Activated naive CD4-positive, alpha-beta T cell treated with anti-CD3 and anti-CD28 coated beads, Interleukin-2, amount 10 ng/mL, durations not matched to agents 7 days and 5 days (primary cell): ENCODE measurements at places on chromosomes 2 and 18.

GRCh38 chr2:8652774-8653426 is 29.0 kb upstream of the ID2 start:
- no peak overlapping the region for H3K27ac ChIP-seq
- DNase-seq = no peak
- H3K27me3 ChIP-seq = peaks cover 51% of the 10 kb centered on the region

- peaks cover 4% of the 10 kb centered on the region for H3K27me3 ChIP-seq
- no peaks in the 10 kb centered on the region for H3K36me3 ChIP-seq
- no peak for DNase-seq
- no peak overlapping the region for H3K4me3 ChIP-seq
- H3K27ac ChIP-seq = no peak overlapping the region
Measured at GRCh38 chr2:36716111-36716510, 19.6 kb downstream of the VIT start.

DNA sequence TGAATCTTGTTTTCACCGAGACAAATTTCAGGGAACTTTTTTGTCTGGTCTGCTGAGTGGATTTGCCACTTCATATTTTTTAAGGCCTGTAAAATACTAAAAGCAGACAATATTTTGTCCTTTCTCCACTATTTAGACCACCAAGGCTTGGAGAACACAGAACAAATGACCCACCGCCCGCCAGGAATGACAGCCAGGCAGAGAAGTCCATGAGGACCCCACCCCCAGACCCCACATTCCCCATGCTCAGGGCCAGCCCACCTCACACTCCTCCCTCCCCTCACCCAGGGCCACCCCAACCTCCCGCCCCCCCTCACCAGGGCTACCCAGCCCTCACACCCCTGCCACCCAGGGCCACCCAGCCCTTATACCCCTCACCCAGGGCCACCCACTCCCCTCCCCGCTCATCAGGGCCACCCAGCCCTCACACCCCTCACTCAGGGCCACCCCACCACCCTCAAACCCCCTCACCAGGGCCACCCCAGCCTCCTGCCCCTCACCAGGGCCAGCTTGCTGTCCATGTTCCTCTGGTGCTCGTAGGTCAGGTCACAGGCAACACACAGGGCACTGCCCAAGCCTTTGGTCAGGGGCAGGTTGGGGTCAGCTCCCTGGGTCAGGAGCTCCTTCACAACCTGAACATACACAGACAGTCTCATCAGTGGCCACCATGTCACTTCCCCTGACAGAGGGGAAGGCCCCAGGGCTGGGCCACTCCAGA is 50.6 kb downstream of the ANKMY1 start:
- H3K27me3 ChIP-seq = no peaks in the 10 kb centered on the region
- H3K36me3 ChIP-seq = no peaks in the 10 kb centered on the region
- no peaks in the 10 kb centered on the region for H3K4me1 ChIP-seq

GRCh38 chr2:46116553-46116991 is 180.6 kb upstream of the EPAS1 start:
- H3K4me3 ChIP-seq = no peak overlapping the region
- peaks cover 9% of the 10 kb centered on the region for H3K27me3 ChIP-seq
- H3K36me3 ChIP-seq = no peaks in the 10 kb centered on the region
- H3K27ac ChIP-seq = no peak overlapping the region

GRCh38 chr2:130766711-130767407 is 11.5 kb downstream of the AMER3 start:
- H3K36me3 ChIP-seq = no peaks in the 10 kb centered on the region
- no peak for DNase-seq
- H3K4me1 ChIP-seq = no peaks in the 10 kb centered on the region
- peaks cover 6% of the 10 kb centered on the region for H3K27me3 ChIP-seq
- H3K27ac ChIP-seq = no peak overlapping the region
- no peak overlapping the region for H3K4me3 ChIP-seq

- no peak for DNase-seq
- no peaks in the 10 kb centered on the region for H3K27me3 ChIP-seq
- H3K36me3 ChIP-seq = no peaks in the 10 kb centered on the region
- H3K27ac ChIP-seq = no peak overlapping the region
Measured at GRCh38 chr2:157254041-157254440, 3.5 kb upstream of the GALNT5 start.

DNA sequence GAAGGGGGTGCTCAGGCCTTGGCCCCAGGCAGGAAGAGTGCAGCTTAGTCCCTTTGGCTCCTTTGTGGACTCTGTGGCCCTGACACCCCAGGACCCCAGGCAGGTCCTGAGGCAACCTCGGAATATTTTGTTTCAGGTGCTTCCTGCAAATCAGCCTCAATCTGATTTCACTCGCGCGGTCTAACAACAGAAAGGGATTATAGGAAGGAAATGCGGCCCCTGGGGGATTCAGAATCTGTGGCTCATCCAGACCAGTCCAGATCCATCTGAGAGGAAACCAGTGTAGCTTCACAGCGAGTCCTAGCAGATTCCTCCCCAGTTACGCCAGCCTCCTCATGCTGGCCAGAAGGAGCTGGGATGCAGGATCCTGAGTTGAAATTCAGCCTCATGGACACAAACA is 59.5 kb upstream of the YWHAQ start:
- peaks cover 11% of the 10 kb centered on the region for H3K27me3 ChIP-seq
- no peak overlapping the region for H3K27ac ChIP-seq
- peaks cover 2% of the 10 kb centered on the region for H3K4me1 ChIP-seq
- H3K36me3 ChIP-seq = no peaks in the 10 kb centered on the region
- H3K4me3 ChIP-seq = no peak overlapping the region
- no peak for DNase-seq

DNA sequence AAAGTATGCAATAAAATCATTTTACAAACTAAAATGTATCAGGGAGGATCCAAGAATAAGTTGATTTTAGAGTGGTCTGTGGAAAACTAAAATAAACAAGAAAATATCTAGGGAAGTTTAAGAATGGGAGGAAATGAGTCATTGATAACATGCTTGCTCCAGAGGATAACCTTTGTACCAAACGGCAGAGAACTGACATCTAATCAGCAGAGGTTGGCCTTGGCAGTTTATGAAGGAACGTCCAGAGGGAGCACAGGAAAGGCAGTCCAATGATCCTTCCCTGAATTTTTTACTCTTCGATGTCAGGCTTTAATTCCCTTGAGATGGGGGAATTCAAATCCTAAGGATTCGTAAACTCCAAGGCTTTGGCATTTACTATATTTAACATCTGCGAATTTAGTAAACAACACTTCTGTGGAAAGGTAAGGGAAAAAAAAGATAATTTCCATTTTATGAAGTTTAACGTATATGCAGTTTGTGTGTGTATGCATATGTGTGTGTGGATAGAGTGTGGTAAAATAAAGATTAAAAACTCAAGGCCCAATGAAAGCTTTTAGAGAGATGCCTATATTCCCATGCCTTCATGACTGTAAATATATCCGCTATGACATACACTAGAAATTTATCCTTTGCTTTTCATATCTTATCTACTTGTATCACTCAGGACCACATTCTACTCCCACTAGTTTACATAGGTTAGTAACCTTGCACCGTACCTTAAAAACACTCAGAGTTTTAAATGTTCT is 8.7 kb upstream of the INPP1 start:
- peaks cover 19% of the 10 kb centered on the region for H3K27me3 ChIP-seq
- no peak overlapping the region for H3K27ac ChIP-seq
- no peak overlapping the region for H3K4me3 ChIP-seq

- no peak overlapping the region for H3K27ac ChIP-seq
- peaks cover 3% of the 10 kb centered on the region for H3K4me1 ChIP-seq
- no peak overlapping the region for H3K4me3 ChIP-seq
- DNase-seq = peak; percentile 44
- H3K36me3 ChIP-seq = no peaks in the 10 kb centered on the region
- H3K27me3 ChIP-seq = peaks cover 7% of the 10 kb centered on the region
Measured at GRCh38 chr2:172674034-172674967, 61.3 kb upstream of the RAPGEF4 start.

GRCh38 chr2:152336854-152337510 is 2.0 kb downstream of the FMNL2 start:
- no peaks in the 10 kb centered on the region for H3K36me3 ChIP-seq
- H3K27me3 ChIP-seq = peaks cover 46% of the 10 kb centered on the region
- peaks cover 10% of the 10 kb centered on the region for H3K4me1 ChIP-seq

DNA sequence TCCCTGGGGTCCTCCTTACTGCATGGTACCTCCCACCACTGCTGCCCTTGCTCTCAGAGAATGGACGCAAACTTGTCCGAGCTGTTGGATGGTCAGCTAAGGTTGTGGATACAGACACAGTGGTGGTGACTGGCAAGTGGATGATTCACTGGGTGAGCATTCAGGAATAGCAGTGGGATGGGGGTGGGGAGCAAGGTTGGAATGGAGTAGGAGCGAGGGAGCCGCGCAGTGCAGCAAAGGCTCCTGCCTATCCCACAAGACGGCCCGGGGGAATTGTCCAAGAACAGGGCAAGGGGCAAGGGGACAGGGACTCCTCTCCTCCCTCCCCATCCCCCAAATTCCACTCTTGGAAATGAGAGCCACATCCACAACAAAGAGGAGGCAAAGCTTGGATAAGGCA is 102.2 kb downstream of the PIEZO2 start:
- H3K27me3 ChIP-seq = no peaks in the 10 kb centered on the region
- DNase-seq = no peak
- H3K4me1 ChIP-seq = no peaks in the 10 kb centered on the region
- H3K4me3 ChIP-seq = no peak overlapping the region
- no peak overlapping the region for H3K27ac ChIP-seq
- no peaks in the 10 kb centered on the region for H3K36me3 ChIP-seq

DNA sequence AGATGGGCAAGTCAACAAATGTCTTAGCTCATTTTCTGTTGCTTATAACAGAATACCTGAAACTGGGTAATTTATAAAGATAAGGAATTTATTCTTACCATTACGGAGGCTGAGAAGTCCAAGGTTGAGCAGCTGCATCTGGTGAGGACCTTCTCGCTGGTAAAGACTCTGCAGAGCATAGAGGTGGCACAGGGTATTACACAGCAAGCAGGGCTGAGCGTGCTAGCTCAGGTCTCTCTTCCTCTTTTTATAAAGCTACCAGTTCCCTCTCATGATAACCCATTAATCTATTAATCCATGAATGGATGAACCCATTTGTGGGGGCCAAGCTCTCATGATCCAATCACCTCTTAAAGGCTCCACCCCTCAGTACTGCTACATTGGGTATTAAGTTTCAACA is 109.1 kb downstream of the CDK15 start:
- H3K36me3 ChIP-seq = no peaks in the 10 kb centered on the region
- DNase-seq = no peak
- H3K27ac ChIP-seq = no peak overlapping the region
- H3K4me1 ChIP-seq = no peaks in the 10 kb centered on the region
- peaks cover 4% of the 10 kb centered on the region for H3K27me3 ChIP-seq

DNA sequence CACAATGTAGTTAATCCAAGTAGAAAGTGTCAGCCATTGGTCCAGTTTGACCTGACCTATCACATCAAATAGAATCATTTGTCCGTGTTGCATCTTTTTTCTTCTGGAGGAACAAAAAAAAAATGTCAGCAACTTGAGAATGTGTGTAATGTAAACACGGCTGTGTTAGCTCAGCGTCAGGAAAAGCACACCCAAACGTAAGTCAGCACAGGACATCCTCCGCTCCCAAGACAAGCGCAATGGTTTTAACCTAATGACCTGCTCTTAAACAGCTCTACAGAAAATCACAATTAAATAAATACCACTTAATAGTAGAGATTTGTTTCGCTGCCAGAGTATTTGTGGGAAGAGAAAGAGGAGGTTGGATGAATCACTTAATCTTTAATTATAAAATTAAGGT is 59.4 kb downstream of the OSR1 start:
- no peak overlapping the region for H3K4me3 ChIP-seq
- H3K27ac ChIP-seq = no peak overlapping the region
- no peaks in the 10 kb centered on the region for H3K36me3 ChIP-seq
- no peak for DNase-seq
- H3K4me1 ChIP-seq = no peaks in the 10 kb centered on the region

DNA sequence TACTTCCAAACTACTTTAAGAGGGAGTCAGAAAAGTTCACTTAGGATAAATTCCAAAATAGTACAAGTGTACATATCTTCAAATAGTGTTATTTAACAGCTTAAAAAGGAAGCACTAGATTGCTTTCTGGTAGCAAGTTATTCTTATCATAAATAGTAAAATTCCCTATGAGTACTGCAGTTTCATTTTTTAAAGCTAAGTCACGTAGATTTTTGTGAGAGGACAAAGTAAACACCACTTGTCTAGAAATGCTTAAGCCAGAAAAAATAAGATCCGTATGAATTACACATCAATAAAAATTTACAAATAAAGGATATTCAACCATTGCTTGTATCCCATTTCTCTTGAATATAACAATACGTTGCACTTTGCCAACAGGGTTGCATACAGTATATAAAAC is 19.2 kb downstream of the HNRNPLL start:
- H3K4me1 ChIP-seq = peaks cover 9% of the 10 kb centered on the region
- DNase-seq = no peak
- no peaks in the 10 kb centered on the region for H3K27me3 ChIP-seq
- H3K27ac ChIP-seq = no peak overlapping the region

DNA sequence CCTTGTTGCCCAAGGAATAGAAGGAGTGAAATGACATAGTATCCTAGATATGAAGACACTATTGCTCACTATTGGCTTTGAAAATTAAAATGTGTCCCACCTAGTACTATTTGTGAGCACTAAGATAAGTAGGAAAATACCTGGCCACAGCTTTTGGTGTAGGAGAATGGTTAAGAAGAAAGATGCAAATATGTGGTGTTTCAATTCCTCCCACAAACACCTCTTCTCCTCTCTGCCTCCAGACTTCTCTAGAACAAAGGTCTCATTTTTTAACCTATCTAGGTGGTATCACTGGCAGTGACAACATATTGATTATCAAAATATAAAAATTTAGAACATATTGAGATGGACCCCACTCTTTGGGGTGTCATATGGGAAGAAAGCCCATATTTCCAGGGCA is 929.9 kb upstream of the FANCL start:
- H3K4me3 ChIP-seq = no peak overlapping the region
- H3K27me3 ChIP-seq = no peaks in the 10 kb centered on the region
- H3K36me3 ChIP-seq = no peaks in the 10 kb centered on the region
- no peak overlapping the region for H3K27ac ChIP-seq
- H3K4me1 ChIP-seq = no peaks in the 10 kb centered on the region

DNA sequence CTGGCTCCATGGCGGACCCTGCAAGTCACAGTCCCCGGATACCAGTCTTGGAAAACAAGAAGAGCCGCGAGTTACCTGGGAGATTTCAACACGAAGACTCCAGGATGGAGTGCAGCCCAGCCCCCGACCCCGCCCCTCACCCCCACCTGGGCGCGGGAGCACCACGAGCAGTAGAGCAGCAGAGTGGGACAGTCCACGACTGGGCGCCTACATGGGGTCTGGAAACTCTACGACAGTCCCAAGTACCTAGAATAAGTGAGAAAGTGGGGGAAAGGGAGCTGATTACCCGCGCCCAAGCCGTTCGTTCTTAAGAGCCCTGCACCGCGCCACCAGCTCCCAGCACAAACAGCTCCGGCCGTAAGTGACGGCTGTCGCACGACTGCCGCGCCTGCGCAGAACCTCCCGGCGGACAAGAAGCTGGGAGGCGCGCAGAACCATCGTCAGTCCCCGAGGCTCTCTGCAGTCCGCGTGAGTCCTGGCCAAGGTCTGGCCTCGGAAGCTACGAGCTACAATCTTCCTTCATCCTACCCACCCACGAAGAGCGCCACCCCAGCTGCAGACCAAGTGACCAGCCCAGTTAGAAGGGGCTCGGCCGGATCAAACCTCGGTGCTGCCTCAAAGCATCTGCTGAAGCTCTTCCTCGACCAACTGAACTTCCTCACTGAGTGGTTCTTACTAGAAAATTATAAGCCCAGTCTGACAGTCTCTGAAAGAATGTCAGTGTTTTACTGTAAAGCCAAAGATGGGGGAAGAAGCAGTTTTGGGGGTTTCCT is at the start of gene DPY30:
DPY30 (minus strand) TSS at position 359 of the 773 bp plus-strand sequence; CDS start at position 10, 349 bp downstream.
- DNase-seq = peak; percentile 94
- peaks cover 3% of the 10 kb centered on the region for H3K27me3 ChIP-seq
- H3K4me3 ChIP-seq = peak within 1 kb of the TSS; percentile 82

GRCh38 chr18:55097456-55098170 is 138.4 kb upstream of the CCDC68 start:
- no peak overlapping the region for H3K4me3 ChIP-seq
- no peaks in the 10 kb centered on the region for H3K27me3 ChIP-seq
- H3K36me3 ChIP-seq = no peaks in the 10 kb centered on the region
- DNase-seq = no peak
- no peak overlapping the region for H3K27ac ChIP-seq
